Left ventricle myocardium inferior (tissue), 1 donor: ENCODE measurements at places on chromosomes 1 and 21.
A peak's percentile ranks its signal among the peaks of the same experiment; 100 is the strongest.

DNA sequence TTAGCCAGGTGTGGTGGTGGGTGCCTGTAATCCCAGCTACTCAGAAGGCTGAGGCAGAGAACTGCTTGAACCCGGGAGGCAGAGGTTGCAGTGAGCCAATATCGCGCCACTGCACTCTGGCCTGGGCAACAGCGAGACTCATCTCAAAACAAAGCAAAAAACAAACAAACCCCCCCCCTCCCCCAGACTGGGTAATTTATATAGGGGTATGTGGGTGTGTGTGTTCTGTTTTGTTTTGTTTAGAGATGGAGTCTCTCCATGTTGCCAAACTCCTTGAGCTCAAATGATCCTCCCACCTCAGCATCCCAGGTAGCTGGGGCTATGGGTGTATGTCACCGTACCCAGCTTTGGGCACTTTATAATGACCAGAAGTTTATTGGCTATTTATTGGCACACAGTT, 73.6 kb downstream of the SLC27A3 start:
- no peak for DNase-seq

GRCh38 chr1:54710434-54710833, 5.2 kb upstream of the TTC4 start:
- no peak for DNase-seq

DNA sequence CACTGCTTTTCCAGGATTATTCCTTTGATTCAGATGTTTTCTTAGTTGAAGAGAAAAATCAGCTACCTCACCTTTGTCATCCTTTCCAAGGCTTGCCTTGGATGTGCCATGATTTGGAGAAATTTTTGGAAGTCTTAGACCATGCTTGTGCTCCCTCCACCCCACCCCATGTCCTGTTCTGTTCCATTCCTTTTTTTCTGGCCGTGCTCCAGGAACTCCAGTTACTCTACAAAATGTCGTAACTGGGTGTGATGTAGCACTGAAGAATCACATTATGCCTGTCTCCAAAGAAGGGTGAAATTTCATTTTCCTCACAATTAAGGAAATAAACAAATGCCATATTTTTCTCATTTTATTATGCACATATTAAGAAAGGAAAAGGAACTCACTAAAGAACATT, 217.8 kb upstream of the ZRANB2 start:
- no peak for DNase-seq

GRCh38 chr1:107250169-107250568, 109.3 kb downstream of the NTNG1 start:
- no peak for DNase-seq

DNA sequence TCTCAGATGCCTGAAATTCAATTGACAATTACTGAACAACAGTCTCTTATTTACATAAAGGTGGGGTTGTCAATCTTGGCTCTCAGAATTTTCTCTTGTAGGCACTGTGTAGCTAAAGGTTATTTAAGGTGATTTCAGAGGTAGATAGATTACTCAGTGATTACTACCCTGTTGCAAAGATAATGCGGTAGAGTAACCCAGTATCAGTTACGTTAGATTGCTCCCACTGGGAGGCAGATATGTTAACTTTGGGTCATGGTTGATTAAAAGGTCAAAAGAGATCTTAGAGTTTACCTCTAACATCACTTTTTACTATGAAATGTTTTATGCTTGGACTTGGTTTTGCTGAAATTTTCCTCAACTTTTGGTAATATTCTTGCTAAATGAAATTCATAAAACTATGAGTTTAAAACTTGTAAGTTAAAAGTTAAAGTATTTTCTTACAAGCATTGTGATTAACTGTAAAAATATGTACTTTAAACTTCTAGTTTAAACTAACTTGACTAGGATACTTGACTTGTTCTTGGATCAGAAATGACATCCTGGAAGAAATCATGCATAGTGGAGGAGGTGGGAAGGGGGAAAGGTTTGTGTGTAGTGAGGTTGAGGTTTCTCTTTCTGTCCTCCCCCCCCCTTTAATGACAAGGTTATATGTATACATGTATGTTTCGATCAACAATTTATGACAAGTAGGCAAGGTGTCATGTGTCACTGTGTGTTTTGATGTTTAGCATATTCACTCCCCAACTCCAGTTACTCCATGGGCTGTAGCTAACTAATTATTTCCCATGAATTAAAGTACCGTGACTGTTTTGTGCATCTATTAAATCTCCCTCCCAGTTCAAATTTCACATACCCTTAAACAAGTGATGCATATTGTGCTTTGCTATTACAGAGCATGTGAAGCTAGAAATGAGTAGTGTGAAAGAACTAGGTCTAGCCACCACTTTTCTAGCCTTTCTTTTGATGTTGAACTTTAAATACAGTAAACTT, 2.9 kb downstream of the LAMC1 start:
- no peak for DNase-seq

DNA sequence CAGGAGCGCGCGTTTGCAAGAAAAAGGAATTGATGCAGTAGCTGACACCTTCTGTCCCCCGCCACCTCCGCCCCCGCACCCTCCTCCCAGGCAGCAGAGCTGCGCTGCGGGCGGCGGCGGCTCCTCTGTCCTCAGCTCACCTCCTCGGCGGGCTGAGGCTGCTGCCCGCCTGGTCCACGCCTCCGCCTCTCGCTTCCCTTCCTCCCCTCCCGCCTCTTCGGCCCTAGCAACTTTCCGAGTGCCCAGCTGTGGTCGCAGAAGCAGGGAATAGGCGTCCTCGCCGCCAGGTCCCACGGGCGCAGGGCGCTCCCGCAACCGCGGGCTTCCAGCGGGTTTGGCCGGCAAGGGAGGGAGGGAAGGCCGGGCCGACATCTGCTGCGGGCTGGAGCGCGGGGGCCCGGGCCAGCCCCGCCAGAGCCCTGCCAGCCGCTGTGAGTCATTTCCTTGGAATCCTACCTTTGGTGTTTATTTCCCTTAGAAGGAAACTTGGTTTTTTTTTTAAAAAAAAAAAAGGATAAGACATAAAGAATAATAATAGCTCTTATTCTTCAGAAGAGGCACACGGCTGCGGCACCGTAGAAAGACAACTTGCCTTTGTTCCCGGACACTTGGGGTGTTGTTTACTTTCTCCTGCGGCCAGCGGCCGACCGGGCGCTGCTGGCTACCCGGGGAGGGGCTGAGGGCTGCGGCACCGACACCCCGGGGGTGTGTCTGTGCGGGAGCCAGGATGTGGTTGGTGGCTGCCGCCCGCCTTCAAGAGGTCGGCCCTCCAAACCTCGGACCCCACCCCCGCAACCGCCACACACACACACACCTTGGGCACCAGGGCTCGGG, 1.1 kb downstream of the SERTAD4 start:
- peak; percentile 37 for DNase-seq

GRCh38 chr1:222441066-222441465, 106.8 kb downstream of the HHIPL2 start:
- no peak for DNase-seq

GRCh38 chr1:39268112-39268581, 63.7 kb downstream of the MACF1 start:
- no peak for DNase-seq

GRCh38 chr1:15299806-15300205, 52.8 kb downstream of the FHAD1 start:
- DNase-seq = no peak

- no peak for DNase-seq
Measured at GRCh38 chr1:2639607-2640521, 7.0 kb upstream of the MMEL1 start.

- no peak for DNase-seq
Measured at GRCh38 chr1:224331326-224331725, 1.4 kb upstream of the NVL start.

GRCh38 chr1:165858967-165859845, 31.8 kb downstream of the UCK2 start:
- DNase-seq = no peak

GRCh38 chr1:159015440-159015909, 5.8 kb downstream of the IFI16 start:
- peak; percentile 35 for DNase-seq

DNA sequence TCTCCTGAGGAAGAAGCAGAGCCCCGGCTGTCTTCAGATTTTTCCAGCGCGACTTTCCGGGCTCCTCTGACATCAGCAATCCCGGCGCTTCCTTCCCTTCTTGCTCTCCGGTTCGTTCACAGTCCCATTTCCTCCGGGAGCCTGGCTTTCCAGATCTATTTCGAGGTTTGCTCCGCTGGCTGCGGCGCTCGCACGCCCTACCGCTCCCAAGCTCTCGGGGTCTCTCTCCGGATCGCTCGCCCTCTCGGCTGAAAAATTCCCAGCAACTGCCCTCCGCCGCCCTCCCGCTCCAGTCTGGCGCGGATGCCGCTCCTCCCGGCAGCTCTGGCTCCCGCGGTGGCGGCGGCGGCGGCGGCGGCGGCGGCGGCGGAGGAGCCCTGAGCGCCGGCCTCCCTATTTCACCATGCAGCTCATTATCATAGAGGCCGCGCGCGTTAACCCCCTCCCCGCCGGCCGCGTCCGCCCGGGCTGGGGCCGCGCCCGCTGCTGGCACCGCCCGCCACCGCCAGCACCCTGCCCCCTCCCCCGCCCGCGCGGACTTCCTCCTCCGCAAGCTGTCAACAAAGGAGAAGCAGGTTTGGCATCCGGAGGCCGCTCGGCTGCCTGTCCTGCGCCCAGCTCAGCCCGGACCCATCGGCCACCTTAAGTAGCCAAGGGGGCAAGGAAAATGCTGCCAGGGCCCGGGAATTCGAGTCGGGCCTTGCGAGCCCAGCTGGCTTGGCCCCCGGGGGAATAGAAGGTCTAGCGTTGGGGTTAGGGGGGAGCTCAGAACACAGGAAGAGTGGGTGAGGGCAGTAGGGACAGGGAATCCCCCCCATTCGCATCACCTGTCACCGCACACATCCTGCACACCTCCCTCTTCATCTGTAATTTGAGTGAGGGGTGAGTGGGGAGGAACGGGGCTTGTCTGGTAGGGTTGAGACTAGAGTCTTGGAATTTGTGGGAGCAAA, at the start of gene PLXNA2:
PLXNA2 (minus strand) TSS at position 418 of the 950 bp plus-strand sequence. CDS start 26,462 bp downstream, outside the sequence.
- DNase-seq = peak; percentile 89

GRCh38 chr1:118927427-118928187, 60.5 kb downstream of the TBX15 start:
- DNase-seq = no peak

DNA sequence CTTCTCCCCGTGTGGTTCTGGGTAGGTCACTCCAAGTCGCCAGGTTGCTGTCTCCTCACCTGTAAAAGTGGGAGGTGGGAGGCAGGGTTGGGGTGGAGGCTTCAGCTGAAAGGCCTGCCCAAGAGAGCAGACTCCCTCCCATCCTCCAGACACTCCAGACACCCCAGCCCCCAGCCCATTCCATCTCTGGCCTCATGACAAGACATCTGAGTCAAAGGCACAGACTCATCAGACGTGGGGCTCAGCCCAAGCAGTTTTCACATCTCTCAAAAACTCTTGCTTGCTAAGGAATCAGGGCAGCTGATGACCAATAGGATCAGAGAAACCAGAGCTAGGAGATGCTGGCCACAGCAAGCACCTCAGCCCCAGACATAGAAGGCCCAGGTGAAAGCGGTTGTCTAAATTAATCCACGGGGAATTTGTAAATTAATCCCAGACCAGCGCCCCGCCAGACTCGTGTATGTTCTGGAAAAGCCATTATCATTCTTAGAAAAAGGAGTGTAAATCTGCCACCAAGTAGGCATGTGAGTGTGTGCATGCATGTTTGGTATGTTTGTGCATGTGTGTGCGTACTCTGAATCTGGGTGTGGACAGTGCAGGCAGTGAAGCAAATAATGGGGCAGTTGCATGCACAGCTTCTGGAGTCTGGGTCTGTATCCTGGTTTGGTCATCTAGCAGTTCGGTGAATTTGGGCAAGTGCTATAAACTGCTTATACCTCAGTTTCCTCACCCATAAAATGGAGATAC, 55.2 kb downstream of the KCND3 start:
- no peak for DNase-seq

DNA sequence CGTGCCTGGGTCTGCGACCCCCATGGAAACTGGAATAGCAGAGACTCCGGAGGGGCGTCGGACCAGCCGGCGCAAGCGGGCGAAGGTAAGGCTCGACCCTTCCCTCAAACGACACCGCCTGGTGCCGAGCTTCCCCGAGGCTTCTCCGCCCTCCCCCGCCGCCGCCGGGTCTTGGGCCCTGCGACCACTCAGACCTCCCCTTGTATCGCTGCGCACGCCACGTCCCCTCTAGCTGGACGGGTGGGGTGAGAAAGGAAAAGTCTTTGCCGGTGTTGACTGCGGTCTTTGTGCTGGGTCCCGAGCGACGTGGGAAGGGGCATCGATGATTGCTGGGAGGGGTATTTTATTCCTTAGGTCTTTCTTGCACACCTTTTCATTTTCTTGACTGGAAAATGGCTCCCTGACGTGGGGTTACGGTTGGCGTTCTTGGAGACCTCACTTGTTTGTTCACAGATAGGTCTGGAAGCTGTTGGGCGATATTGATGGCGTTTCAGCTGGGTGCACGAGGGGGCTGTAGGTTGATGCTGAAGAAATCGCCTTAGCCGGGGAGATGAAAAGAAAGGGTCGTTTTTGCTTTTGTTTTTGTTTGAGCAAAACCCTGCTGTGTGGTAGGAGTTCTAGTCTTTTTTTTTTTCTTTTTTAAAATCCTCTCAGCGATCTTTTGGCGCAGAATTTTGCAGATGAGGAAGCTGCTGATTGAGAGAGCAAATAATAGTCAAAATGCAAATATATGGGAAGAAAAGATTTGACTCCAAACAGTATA, 776 bp downstream of the KDM1A start:
- DNase-seq = peak; percentile 15

- DNase-seq = no peak
Measured at GRCh38 chr1:26285366-26286063, 5.6 kb downstream of the SH3BGRL3 start.

DNA sequence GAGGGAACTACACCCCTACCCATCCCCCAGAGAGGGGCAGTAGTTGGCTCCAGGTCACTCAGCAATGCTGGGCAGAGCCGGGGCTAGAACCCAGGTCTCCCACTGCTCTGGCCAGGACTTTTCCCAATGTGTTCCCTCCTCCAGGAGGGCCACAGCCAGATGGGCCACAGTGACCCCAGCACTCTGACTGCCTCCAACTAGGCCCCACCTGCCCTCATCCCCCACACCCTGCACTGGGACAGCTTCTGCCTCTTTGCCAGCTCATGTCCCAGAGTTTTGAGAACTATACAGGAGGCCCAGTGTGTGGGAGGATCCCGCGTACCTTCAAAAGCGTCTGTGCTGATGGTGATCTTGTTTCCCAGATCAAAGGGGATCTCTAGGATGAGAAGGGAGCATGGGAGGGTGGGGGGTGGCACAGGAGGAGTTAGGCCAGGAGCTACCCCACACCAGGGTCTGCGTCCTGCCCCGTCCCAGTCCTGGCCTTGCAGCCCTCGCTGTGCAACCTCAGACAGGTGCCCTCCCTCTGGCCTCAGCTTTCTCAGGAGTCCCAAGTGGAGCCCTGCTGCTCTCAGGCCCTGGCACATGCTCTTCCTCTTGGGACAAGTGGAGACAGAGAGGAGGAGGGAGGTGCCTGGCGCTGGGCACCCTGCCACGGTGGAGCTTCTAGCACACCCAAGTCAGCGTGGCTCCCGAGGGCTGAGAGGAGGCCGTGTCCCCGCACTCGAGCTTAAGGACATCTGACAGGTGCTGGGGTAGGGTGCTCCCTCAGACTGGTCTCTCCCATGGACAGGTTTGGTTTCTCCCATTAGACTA, 22.0 kb downstream of the MYOM3 start:
- peak; percentile 77 for DNase-seq

- no peak for DNase-seq
Measured at GRCh38 chr1:2014741-2015735, 4.1 kb upstream of the GABRD start.

- DNase-seq = no peak
Measured at GRCh38 chr1:33014464-33015163, 22.1 kb downstream of the AK2 start.
